AML-193 (cell line): ENCODE measurements at places on chromosomes 1 and 21.

GRCh38 chr21:33419538-33420123 is 16.4 kb downstream of the IFNGR2 start:
- DNase-seq = no peak

DNA sequence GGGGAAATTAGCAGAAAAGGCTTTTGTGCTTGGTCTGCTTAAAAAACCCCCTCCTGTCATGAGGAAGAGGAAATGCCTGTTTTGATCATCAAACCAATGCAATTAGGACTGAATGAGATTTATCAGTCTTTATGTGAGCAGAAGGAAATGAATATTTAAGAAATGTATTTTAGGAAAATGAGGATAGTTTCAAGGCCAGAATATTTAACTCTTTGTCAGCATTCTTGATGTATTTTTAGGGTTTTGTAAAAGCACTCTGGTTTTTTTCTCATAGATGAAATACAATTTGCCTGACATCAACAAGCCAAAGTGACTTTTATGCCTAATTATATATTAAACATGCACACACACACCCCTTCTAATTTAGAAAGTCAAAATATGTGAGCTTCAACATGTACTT is 213.8 kb downstream of the GRIK1 start:
- no peak for DNase-seq

GRCh38 chr1:193077991-193078390 is 18.6 kb downstream of the RO60 start:
- DNase-seq = no peak

DNA sequence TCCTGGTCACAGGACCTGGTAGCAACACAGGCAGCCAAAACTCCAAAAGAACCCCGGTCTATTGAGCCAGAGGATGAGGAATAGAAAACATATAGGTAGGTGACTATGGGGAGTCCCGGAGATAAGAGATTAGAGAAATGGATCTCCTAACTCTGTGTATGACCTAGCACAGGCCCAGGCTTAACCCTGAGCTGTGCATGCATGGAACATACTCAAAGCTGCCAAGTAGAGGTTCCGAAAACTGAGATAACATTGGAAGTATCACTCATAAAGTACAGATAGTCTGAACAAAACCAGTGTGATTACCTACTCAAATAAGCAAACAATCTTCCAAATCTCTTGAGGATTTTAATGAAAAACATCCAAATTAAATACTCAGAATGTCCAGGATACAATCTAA is 31.5 kb upstream of the PRDX6 start:
- DNase-seq = no peak

DNA sequence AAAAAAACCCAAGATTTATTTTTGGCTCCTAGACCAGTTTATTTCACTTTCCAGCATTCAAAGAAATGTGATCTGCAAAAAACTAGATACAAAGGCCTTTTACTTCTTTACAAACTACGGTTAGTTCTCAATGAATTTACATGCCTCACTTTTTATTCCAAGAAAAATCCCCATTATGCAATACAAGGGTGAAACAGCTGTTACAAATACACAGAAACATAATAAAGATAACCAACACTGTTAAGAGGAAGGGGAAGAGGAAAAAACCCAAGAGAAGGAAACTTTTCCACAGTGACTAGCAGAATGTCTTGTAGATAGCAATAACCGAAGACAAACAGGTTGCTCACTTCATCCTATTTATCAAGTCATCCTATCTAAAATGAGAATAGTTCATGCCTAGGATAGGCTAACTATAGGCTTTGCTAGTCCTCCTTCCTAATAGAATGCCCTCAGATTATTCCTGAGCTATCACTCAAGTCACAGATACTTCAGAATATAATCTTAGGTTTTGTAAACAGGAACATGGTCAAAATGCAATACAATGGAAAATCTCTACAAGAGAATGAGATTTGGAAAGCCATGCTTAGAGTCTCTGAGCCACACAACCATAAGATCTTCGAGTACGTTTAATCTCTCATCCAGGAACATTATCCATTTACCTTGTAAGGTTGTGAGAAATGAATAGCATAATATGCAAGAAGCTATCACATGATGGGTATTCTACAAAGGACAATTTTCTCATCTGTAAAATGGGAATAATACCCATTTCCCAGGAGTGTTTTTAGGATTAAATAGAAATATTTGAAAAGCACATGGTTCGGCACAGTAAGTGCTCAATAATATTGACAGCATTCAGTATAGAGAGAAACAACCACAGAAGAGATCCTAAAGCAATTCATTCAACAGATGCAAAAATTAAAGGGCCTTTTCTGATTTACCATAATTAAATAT is 5.4 kb downstream of the PNRC2 start:
- no peak for DNase-seq

- no peak for DNase-seq
These were observed 49.1 kb upstream of the APOBEC4 start for GRCh38 chr1:183702087-183702812.

- DNase-seq = no peak
These were observed 84.6 kb upstream of the SERBP1 start for GRCh38 chr1:67514786-67515185.

DNA sequence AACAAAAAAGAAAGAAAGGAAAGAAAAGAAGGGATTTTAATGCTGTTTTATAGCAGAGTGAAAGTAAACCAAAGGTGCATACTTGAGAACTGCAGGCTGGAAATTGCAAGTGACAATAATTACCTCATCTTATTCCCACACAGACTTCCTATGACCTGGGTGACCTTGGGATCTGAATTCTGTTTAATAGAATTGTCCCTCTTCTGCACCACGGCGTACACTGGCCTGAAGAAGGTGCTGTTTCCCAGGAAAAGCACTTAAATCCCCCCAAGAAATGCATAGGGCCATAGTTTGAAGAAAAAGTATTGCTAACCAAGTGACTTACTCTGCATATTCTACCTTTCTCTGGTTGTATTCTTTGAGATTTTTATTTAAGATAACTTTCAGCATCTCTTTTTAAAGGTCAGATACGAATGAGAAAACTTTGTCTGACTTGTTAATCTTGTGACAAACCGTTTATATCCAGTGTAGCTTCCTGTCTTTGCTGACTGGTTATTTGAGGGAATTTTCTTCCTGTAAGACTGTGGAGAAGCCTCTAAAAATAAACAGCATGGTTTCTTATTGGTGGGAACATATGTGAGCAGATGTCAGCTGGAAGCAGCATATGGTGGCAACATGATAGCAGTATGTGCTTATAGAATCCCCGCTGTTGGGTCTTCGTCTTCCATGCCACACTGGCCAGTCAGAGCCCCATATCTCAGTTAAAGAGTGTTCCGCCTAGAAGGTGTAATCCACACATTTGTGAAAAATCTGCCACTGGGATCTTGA is 16.3 kb downstream of the TGFB2 start:
- DNase-seq = no peak

- DNase-seq = peak; percentile 87
These were observed 2.8 kb upstream of the PHC2 start for GRCh38 chr1:33433509-33434362.

DNA sequence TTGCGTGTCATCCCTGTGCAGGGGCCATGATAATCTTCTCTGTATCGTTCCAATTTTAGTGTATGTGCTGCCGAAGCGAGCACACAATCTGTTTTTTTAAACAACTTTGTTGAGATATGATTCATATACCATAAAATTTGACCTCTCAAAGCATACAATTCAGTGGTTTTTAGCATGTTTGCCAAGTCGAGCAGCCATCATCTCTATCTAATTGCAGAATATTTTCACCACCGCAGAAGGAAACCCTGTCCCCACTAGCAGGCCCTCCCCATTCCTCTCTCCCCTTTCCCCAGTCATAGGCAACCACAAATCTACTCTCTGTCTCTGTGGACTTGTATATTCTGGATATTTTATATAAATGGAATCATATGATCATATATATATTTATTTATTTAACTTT is 78.7 kb upstream of the TINAGL1 start:
- no peak for DNase-seq

DNA sequence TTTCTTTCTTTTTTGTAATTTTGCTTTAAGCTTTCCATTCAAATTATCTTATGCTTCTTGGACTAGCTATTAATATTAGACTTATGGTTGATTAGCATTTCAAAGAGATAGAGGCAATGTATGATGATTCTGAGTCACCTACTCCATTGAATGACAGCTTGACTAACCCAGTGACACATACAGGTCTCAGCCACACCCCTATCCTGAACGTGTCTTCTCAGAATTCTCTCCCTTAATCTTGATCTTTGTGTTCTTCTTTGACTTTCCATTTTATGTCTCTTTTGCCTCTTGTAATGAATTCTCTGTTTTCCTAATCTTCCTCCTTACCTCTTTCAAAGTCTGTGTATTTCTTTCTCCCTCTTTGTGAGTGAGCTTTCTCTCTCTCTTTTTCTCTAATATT is 241.1 kb downstream of the PDE4B start:
- no peak for DNase-seq

DNA sequence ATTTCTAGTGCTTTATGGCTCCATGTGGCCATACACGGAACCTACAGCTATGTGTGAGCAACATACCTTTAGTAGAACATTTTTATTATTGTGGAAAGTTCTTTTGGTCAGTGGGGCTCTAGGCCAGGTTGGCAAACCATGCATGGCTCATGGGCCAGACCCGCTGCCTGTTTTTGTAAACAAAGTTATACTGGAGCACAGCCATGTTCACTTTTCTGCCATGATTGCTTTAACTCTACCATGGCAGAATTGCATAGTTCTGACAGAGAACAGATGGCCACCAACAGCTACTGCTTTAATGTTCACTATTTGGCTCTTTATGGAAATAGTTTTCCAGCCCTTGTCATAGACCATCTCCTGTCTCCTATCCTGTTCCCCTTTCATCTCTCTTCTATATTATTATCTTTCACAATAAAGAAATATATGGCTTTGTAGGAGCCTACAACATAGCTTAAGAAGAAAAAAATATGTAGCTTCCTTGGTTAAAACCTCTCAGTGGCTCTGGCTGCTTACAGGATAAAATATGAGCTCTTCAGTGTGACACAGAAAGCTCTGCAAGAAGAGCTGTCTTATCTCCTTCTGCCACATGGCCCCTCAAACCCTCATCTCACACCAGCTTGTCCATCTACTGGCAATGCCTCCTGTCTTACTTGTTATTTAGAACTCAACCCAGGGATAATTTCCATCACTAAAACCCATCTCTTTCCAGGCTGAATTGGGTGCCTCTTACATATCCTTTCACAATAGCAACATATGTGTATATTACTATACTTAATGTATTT is 54.6 kb upstream of the RWDD3 start:
- DNase-seq = no peak

GRCh38 chr1:57672346-57673140 is 248.7 kb upstream of the DAB1 start:
- DNase-seq = no peak

DNA sequence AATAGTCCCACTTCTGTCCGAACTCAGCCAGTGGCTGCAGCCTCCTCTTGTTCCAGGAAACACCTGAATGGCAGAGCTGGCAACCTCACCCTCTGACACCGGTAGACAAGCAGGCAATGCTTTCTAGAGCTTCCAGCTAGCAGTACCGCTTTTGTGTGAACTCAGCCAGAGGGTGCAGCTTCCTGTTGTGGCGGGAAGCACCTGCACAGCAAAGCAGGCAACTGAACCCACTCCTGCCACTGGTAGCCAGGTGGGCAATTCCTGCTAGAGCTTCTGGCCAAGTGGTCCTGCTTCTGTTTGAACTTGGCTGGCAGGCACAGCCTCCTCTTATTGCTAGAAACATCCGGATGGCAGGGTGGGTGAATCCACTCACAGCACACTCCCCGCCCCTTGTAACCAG is 40.1 kb upstream of the TMPRSS15 start:
- no peak for DNase-seq

DNA sequence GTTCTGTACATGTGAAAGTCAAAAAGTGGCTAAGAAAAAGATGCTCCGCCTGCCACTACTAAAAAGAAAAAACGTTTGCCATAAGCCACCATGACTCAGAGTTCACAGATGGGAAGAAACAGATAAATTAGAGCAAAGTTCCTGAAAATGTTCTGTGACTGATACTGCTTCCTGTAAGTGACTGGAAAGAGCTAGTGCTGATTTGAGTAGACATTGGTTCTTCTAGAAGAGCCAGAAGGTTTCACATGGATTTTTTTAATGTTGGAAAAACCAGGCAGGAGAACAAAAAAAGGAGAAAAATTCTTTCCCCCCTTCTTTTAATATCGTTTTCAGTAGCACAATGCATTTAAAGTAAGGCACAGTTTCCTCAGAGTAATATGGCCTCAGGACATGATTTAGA is 221.4 kb downstream of the HLX start:
- DNase-seq = peak; percentile 52

GRCh38 chr1:219088778-219089557 is 84.7 kb upstream of the LYPLAL1 start:
- DNase-seq = peak; percentile 90
